ENCODE measurements at places on chromosomes 6 and 20.

DNA sequence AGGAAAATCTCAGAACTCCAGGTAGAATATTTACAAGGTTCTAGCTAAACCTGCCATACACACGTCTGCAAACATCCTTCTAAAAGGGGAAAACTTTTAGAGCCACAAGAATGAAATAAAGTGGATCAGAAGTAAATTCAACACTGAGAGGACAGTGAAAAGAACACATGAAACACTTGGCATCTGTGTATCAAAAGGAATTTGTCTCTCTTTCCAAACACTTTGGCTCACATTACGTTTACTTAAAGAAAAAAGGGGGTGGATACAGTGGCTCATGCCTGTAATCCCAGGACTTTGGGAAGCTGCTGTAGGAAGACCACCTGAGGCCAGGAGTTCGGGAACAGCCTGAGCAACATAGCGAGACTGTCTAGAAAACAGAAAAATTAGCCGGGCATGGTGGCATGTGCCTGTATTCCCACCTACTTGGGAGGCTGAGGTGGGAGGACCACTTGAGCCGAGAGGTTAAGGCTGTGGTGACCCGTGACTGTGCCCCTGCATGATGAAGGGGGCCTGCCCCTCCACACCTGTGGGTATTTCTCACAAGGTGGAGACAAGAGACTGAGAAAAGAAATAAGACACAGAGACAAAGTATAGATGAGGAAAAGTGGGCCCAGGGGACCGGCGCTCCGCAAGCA, 35.4 kb downstream of the NINL start:
- DNase-seq = no peak

GRCh38 chr6:21402368-21402767, 191.2 kb upstream of the SOX4 start:
- peak; percentile 90 for DNase-seq

DNA sequence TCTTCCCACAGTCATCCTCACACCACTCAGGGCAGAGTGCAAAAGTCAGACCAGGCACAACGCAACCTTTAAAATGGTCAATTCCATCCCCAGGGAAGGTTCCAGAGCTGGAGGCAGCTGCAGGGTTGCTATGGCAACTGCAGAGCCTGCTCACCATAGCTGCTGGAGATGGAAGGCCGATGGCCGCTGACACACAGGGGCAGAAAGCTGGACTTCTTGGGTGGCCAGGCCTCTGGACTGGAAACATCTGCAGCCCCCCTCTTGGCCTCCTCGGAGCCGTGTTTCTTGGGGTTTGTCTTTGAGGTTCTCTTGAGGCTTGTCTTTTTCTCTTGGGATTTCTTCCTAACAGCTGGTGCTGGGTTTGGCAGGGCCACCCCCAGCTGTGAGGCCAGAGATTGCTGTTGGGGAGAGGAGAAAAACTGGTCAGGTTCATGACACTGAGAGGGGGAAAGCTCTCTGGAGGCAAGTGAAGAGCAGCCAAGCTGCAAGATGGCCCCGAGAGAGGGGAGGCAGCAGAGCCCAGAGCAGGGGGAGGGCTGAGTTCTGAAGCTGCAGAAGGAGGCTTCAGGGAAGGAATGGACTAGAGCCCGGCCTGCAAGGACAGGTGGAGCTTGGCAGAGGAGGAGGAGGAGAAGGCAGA, 10.2 kb downstream of the BNIP5 start:
- DNase-seq = no peak

DNA sequence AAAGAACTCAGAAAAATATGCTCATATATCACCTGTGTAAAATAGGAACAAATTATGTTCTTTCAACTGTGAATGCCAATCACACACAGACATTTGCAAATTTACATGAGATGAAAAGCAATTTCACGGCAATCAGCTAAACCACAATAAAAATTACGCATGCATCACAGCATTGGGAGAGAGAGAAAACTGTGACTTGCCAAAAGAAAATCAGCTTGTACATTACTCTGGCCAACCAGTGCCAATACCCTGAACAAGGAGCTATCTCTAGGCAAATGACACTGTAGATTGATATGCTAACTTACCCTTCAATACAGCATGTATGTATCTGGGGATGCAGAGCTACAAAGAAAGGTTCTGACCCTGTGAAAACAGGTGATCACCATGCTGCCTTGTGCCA, 515.6 kb downstream of the EYS start:
- DNase-seq = no peak

- no peak for DNase-seq
These were observed 108.6 kb downstream of the DLL1 start for GRCh38 chr6:170182093-170182780.

DNA sequence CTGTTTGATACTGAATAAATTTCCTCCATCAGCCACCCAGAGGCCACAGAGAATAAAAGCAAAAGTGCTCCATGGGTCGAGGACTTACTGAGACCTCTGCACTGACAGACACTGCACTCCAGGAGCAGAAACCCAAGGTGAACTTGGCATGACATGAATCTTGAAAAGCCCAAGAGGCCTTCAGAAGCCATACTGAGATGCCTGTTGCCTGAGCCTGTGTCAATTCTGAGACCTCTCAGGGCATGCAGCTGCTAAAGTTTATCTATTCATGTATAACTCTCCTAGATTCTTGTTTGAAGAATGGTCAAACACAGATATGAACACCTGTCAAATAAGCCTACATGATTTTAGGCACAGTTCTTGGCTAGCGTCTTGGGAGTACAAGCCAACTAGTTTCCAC, 145.7 kb downstream of the KIF16B start:
- DNase-seq = no peak

DNA sequence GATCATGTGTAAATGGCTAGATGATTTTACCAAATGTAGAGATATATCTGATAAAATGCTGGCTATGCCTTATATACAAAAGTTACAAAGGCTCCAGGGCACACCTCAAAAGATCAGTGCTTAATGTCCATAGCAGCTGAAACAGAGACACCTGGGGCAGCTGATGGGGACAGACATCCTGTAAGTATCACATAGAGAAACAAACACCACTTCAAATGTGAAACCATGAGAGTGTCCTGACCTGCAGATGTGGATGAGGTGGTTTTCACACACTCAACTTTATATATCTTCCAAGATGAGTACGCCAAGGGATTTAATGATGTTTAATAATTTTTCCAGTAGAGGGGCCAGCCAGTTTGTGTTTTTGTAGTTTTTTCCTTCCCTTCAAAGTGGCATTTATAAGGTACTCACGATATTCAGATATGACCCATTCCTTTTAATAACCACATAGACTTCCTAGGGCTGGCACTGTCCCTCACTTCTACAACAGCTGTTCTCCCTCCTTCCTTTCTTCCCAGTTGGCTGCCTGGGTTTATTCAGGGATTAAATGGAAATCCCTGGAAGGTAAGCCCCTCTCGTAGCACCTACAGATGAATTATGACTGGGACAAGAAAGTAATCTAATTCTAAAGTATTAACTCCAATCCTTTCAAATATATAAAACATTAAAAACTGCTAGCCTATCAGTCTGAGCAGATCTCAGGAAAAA, 50.3 kb upstream of the MCM9 start:
- DNase-seq = no peak

- no peak for DNase-seq
These were observed 38.2 kb downstream of the ZNF341 start for GRCh38 chr20:33770005-33770404.

- no peak for DNase-seq
These were observed 27.1 kb upstream of the FAM83C start for GRCh38 chr20:35319192-35319870.

GRCh38 chr6:158165919-158166416, 2.1 kb downstream of the SERAC1 start:
- no peak for DNase-seq

DNA sequence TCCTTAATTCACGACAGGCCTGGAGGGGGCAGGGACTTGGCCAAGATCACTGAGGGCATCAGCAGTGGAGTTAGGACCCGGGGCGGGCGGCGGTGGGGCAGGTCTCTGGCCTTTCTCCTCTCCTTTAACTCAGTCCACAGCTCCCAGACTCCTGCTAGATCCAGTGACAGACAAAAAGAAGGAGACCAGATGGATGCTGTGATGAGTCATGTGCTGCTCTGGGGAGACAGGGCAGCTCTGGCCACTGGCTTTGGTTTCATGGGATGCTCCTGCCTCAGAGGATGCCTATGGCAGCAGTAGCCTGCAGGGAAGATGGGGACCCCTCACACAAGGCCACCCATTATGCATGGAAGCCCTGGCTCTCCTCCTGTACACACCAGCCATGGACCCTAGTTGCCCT, 20.5 kb downstream of the EPB41L1 start:
- no peak for DNase-seq

- no peak for DNase-seq
These were observed 40.0 kb downstream of the NOL4L start for GRCh38 chr20:32544893-32545840.

GRCh38 chr6:85273046-85273445, 176.8 kb upstream of the NT5E start:
- DNase-seq = no peak

DNA sequence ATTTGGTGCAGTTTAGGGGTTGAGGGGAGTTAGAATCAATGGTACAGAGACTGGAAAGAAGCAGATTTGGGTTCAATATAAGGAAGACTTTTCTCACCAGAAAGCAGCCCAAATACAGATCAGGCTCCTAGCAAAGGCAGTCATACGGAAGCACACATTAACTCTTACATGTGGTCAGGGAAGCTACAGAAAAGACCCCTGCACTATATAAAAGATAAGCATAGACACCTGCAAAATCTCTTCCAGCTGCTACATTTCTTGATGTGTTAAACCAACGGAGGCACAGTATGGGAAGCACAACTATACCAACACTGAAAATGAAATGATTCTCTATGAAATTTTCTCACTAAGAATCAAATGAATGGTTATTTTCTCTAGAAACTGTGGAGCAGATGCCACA, 150.8 kb downstream of the GMDS start:
- DNase-seq = no peak

DNA sequence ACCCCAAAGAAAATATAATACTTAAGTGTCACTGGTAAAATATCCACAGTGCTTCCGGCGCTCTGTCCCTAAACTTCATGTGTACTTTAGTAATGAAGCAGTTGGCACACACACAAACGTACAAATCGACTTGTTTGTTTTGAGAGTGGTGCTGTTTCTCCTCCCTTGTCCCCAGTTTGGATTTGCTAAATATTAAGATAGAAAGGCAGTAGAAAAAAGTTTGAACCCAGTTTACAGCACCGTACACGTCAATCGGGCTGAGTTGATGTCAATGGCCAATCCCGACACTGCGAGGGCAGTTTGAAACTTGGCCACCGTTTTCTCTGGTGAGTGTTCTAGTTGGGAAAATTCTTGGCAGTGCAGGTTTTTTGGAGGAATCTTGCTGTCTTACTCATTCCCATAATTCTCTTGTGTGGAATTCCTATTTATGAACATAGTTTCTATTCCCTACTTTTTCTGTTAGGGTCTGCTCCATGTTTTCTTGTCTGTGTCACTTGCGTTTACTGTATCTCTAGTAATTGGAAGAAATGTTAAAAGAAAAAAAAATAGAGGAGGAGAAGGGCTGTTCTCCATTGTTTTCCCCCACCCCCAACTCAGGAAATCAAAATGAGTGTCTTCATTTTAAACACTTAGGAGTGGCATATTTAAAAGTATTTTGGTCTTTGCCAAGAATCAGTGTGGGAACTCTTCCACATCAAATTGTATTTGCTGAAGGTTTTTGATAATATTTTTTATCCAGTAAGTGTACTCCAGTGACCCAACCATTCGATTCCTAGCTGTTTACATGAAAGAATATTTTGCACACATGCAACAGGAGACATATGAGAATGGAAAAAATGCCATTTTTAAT, 72.3 kb downstream of the OR2B2 start:
- DNase-seq = peak; percentile 28

GRCh38 chr20:12528591-12529041, 480.2 kb upstream of the SPTLC3 start:
- DNase-seq = no peak

DNA sequence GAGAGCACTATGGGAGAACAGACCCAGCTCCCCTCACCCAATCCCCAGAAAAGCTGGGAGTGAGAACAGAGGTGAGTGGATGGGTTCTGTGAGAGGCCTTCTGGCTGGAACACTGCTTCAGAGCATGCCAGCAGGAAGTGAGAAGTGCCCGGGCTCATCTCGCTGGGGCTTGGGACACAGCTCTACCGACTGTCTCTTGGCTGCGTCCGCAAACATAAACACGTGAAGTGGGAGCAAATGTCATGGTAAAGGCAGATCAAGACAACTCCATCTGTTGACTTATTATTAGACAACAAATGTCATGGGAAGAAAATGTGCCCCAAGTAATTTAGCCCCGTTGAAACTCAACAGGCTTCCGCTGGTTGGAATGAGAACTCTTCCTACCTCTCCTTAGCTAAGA, 25.9 kb downstream of the GNAS-AS1 start:
- no peak for DNase-seq

- DNase-seq = no peak
These were observed 26.4 kb upstream of the ZMYND8 start for GRCh38 chr20:47382746-47383415.

DNA sequence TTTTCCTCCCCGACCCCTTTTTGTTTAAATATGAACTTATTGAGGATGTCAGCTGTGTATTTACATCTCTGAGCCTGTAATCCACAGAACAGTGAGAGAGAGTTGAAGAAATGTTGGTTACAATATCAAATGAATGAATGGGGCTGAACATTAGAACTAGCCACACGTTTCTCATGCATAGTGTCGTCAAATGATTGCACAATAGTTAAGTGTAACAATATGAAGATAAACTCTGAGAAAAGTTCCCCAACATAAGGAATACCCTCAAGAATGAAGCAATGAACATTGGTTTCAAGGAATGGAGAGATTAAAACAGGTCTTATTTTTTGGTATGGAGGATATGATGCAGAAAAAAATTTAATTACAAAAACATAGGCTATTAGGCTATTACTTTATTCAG, 100.5 kb upstream of the DTNBP1 start:
- DNase-seq = no peak

DNA sequence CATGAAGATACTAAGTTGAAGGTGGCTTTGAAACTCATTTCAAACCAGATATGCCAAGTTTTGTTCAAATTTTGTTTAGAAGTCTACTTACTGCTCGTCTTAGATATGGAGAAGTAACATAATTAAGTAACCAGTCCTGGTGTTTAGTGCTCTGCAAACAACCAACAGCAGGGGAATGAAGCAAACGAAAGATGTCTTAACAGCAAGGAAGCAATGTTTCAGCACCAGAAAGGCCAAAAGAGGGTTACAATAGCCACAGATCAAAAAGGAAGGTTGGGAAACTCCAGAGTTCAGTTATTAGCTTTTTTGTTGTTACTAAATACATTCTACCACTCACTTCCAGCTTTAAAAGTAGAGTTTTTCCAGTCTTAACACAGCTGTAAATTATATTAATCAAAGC, 45.1 kb downstream of the LHFPL5 start:
- DNase-seq = no peak

DNA sequence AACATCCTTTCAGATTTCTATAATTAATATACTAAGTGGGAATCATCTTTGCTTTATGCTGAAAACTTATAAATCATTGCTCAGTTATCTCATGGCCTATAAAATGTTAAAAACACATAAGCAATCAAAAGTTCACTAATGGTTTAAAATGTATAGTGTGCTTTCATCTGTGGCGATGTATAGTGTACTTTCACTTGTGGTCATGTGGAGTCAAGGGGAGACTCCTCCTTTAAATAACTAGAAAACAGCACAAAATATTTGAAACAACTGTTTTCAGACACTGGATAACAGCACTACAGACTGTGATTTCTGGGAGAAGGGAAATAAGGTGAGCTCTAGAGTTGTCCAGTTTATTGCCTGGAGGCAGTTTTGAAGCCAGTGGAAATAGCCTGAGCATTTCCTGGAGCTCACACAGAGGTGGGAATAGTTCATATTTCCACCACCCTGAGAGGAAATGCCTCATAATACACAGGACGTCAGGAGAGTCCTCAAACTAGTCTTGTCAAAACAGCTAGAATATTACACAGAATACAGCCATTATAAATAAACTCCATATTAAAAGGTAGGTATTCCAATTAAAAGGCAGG, 89.4 kb downstream of the CEP162 start:
- no peak for DNase-seq

Measured in activated CD4-positive, alpha-beta T cell treated with anti-CD3 and anti-CD28 coated beads, Interleukin-2, Interleukin-4, amounts not matched to agents 100 ng/mL and 50 ng/mL, durations not matched to agents 16 hours and 8 hours (primary cell).